ENCODE measurements at places on chromosomes 4 and X. TPM values are rescaled to one million over a fixed set of nuclear protein-coding genes. Genes with fewer than 3 reads are reported as not detected.
A peak's percentile ranks its signal among the peaks of the same experiment; 100 is the strongest.

- DNase-seq = no peak
Observed at GRCh38 chrX:30253257-30253656, 6.3 kb downstream of the MAGEB1 start.

Gene PLP1
- 3.8 TPM for total RNA-seq

- no peak for DNase-seq
Observed at GRCh38 chr4:110733901-110734300, 111.0 kb upstream of the PITX2 start.

GRCh38 chr4:83178029-83178428, 63.5 kb upstream of the PLAC8 start:
- DNase-seq = no peak

DNA sequence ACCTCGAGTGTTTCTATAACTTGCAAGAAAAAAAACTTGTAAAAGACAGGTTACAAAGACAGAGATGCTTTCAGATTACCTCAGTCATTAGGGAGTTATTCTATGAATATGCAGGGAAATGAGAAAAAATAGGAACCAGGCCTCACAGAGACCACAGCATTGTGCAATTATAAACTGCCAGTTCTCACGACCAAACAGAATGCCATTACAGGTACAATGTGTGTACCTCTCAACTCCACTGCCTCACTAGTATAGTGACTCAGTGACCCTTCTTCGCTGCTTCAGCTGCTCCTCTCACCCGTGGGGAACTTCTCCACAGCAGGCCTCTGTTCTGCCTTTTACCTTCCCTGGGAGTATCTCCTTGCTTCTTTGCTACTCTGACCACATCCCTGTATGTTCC, 2.3 kb upstream of the HTATSF1 start:
- DNase-seq = no peak

Gene STBD1
- total RNA-seq = 5.4 TPM

GRCh38 chr4:6271701-6272465, 2.2 kb downstream of the WFS1 start:
- peak; percentile 35 for DNase-seq

- DNase-seq = no peak
Observed at GRCh38 chr4:127631420-127631819, 1.3 kb upstream of the INTU start.
